ENCODE measurements at places on chromosomes 12 and 14. TPM values are rescaled to one million over a fixed set of nuclear protein-coding genes. Genes with fewer than 3 reads are reported as not detected.

SLC38A4 gene
- 0.31 TPM for total RNA-seq

HELB gene
- 8.7 TPM for total RNA-seq

ZC2HC1C gene
- 2.5 TPM for total RNA-seq

PRIMA1 gene
- 73.3 TPM for total RNA-seq

GRCh38 chr14:23433457-23433856, 2.0 kb downstream of the MYH7 start:
- no peak for DNase-seq

GRCh38 chr14:80906946-80907345, 34.6 kb downstream of the CEP128 start:
- no peak for DNase-seq

GRCh38 chr14:92564344-92565039, 50.9 kb downstream of the RIN3 start:
- DNase-seq, result no peak

- DNase-seq, result no peak
Measured at GRCh38 chr14:53468876-53469275, 315.8 kb upstream of the DDHD1 start.

GRCh38 chr12:124109760-124110159, 136.7 kb downstream of the ZNF664 start:
- DNase-seq, result no peak

DNA sequence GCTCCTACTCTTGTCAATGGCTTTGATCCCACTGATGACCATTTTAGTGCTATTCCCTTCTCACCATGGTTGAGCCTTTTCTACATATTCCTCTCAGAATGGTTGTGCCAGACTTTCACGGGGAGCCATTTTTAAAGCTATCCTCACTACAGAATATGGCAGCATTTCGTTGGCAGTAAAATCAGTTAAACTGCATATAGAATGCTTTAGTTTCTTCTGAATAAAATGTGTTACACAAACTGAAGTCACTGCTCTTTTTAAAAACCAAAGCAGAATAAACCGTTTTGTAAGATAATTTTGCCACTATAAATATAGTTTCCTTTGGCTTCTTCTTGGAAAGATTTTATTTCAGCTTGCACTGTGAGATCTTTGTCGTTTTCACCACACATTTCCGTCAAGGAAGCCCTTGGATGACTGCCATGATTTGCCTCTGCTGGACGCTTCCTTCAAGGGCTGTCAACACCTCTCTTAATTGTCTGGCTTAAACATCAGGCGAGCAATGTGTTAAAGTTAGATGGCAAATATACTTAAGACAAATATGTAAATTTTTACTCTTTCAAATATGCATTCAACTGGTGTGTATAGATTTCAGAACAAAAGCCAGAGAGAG, 624.2 kb downstream of the DIO2 start:
- no peak for DNase-seq

DNA sequence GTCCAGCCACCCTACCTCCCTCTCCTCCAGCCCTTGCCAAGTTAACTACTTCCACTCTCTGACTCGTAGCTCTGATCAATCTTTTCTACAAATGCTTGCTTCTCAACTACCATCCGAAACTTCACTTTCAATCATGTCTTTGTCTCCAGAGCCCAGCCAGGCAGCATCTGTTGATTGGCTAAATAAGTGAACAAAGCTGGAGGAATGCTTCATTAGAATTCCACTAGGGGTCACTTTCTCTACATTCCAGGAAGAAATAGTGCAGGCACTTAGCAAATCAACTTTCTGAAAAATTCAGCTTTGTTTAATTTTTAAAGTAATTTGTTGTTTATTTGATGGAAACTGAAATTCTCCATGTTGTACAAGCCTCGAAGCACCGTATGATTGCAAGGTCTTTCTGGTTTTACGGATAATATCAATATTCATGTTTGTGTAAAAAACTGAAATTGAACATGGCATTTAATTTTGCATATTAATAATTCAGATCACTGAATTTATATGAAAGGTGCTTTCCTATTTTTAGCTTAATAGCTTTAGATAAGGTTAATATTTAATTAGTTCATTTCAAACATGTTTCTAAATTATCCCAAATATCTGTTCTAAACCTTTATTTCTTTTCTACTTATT, 32.4 kb upstream of the HELB start:
- DNase-seq, result no peak

Data from sciatic nerve (tissue), 2 donors.